Endodermal cell (in vitro differentiated cells): ENCODE measurements at places on chromosomes 1 and 21. TPM values are rescaled to one million over a fixed set of nuclear protein-coding genes. Genes with fewer than 3 reads are reported as not detected.

TRIM45 gene
- 13.4 and 14.7 TPM in 2 replicates for total RNA-seq

AIDA gene
- total RNA-seq, result 136 TPM in 2 replicates

AJAP1 gene
- 16.2 and 19.4 TPM in 2 replicates for total RNA-seq

KCNJ15 gene
- not detected in 3 replicates for total RNA-seq

FLG2 gene
- total RNA-seq, result not detected in 2 replicates

CELA2B gene
- total RNA-seq, result not detected in 3 replicates

MAP7D1 gene
- total RNA-seq, result 63.9 to 141 TPM (median 119 TPM) in 3 replicates

WNT3A gene
- 0.46 and 0.47 TPM in 2 replicates for total RNA-seq

NGF gene
- total RNA-seq, result 0.26 and 0.29 TPM in 2 replicates

TSACC gene
- 0.86 and 1.6 TPM in 2 replicates for total RNA-seq

GBP5 gene
- total RNA-seq, result not detected in 3 replicates

AMY1B gene
- not detected in 3 replicates for total RNA-seq

TNFRSF14 gene
- total RNA-seq, result 0.29 to 1.2 TPM (median 0.36 TPM) in 3 replicates

SH3GLB1 gene
- total RNA-seq, result 51.9 and 52.5 TPM in 2 replicates

FAAH gene
- 18.9 and 27.1 TPM in 2 replicates for total RNA-seq

FCRL1 gene
- total RNA-seq, result not detected in 3 replicates

ENO1 gene
- total RNA-seq, result 1,351 to 3,718 TPM (median 1,378 TPM) in 3 replicates

FAM110D gene
- 0.16 to 0.38 TPM (median 0.17 TPM) in 3 replicates for total RNA-seq

KCNQ4 gene
- 0.84 and 0.88 TPM in 2 replicates for total RNA-seq

FHAD1 gene
- 2.9 and 4.4 TPM in 2 replicates for total RNA-seq

PMF1 gene
- total RNA-seq, result 119 to 124 TPM (median 123 TPM) in 3 replicates

LCE6A gene
- not detected in 3 replicates for total RNA-seq

ATP6V1G3 gene
- total RNA-seq, result 0.56 and 1.5 TPM in 2 replicates

RIPPLY3 gene
- 27.5 to 31.1 TPM (median 28.0 TPM) in 3 replicates for total RNA-seq

FAM151A gene
- total RNA-seq, result not detected in 2 replicates

LCE3D gene
- not detected in 2 replicates for total RNA-seq

SH2D2A gene
- total RNA-seq, result 2.4 and 2.7 TPM in 2 replicates

COL16A1 gene
- 6.9 to 17.3 TPM (median 7.4 TPM) in 3 replicates for total RNA-seq

NHLH1 gene
- 0.31 TPM in 1 of 3 replicates, not detected in the others for total RNA-seq

CLDN14 gene
- not detected in 2 replicates for total RNA-seq

DMBX1 gene
- total RNA-seq, result 8.3 to 17.7 TPM (median 16.6 TPM) in 3 replicates

NBPF20 gene
- total RNA-seq, result 2.5 to 8.3 TPM (median 6.9 TPM) in 3 replicates

LMX1A gene
- 0.13 to 2.7 TPM (median 0.21 TPM) in 3 replicates for total RNA-seq

RBP7 gene
- 0.77 to 1.1 TPM (median 1.0 TPM) in 3 replicates for total RNA-seq
